ENCODE measurements at places on chromosomes 5 and 9. TPM values are rescaled to one million over a fixed set of nuclear protein-coding genes. Genes with fewer than 3 reads are reported as not detected.

Gene SPATA31A3
- not detected for total RNA-seq

Gene AMACR
- total RNA-seq = 10.9 TPM

Gene FAM221B
- total RNA-seq = not detected

Gene PRUNE2
- total RNA-seq = 2.0 TPM

Gene FAM170A
- total RNA-seq = not detected

Gene SPATA9
- total RNA-seq = 1.5 TPM

Gene SMIM33
- not detected for total RNA-seq

Gene ARID3C
- total RNA-seq = not detected

Gene CAVIN4
- total RNA-seq = 3.5 TPM

Gene ACSL6
- total RNA-seq = 0.06 TPM

Gene UCK1
- total RNA-seq = 36.5 TPM

Gene DCAF10
- total RNA-seq = 47.5 TPM

Gene DDX4
- not detected for total RNA-seq

Gene GLRX
- total RNA-seq = 8.3 TPM

Gene TNFSF15
- not detected for total RNA-seq

Gene PHPT1
- 67.5 TPM for total RNA-seq

Gene SCGB3A2
- total RNA-seq = not detected

Gene SLC34A1
- not detected for total RNA-seq

Gene PCDHA9
- 0.51 TPM for total RNA-seq

Gene TAS2R1
- not detected for total RNA-seq

Gene PCDHGC3
- total RNA-seq = 41.5 TPM

Gene ZDHHC12
- 62.3 TPM for total RNA-seq

Gene SLC1A1
- 11.8 TPM for total RNA-seq

Gene TAF11L10
- not detected for total RNA-seq
